ENCODE measurements at places on chromosomes 16 and 17. TPM values are rescaled to one million over a fixed set of nuclear protein-coding genes. Genes with fewer than 3 reads are reported as not detected.

- no peak for DNase-seq
Observed at GRCh38 chr16:736936-737481, 3.8 kb downstream of the CIAO3 start.

DNA sequence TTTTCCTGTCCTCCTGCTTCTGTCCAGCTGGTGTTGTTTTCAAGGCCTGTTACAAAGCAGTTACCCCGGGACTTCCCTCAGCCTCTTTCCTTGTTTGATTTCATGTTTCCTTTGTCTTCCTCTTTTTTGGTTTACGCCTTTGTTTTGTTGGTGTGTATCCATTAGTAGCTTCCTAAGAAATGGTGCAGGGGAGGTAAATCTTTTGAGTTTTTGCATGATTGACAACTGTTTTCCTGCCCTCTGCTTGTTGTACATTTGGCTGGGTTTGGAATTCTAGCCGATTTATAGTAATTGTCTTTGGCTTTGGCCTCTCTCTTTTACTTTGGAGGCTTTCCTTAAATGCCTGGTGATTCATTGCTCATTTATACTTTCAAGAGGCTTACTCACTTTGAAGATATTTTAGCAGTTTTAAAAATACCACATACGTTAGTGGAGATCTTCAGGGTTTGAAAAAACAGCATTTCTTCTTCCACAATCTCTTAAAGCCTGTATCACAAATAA, 32.8 kb downstream of the DNAH2 start:
- DNase-seq, result no peak

Gene C1QL1
- total RNA-seq, result 0.81 TPM

Gene HBM
- not detected for total RNA-seq

Gene CRHR1
- not detected for total RNA-seq

GRCh38 chr17:58224315-58224714, 5.3 kb upstream of the MKS1 start:
- DNase-seq, result no peak

Gene TBC1D3B
- total RNA-seq, result 3.1 TPM

DNA sequence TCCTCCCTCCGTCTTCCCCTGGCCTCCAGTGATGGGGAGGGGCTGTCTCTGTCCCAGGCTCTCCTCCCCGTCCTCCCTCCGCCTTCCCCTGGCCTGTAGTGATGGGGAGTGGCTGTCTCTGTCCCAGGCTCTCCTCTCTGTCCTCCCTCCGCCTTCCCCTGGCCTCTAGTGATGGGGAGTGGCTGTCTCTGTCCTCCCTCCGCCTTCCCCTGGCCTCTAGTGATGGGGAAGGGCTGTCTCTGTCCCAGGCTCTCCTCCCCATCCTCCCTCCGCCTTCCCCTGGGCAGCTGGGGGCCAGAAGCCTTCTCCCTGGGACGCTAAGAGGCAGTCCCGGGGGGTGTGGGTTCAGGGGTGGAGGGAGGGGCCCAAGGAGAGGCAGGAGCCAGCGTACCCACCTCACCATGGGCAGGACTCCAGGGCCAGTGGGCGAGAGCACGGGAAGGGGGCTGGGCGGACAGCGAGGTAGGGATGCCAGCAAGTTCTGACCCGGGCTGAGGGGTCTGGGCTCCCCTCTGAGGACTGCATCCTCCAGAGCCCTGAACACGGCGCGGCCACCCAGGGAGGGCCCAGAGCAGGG, 14.8 kb downstream of the UTS2R start:
- no peak for DNase-seq

Gene HERPUD1
- total RNA-seq, result 126 TPM

GRCh38 chr16:67542464-67542863, 13.8 kb downstream of the RIPOR1 start:
- DNase-seq, result peak; percentile 73

DNA sequence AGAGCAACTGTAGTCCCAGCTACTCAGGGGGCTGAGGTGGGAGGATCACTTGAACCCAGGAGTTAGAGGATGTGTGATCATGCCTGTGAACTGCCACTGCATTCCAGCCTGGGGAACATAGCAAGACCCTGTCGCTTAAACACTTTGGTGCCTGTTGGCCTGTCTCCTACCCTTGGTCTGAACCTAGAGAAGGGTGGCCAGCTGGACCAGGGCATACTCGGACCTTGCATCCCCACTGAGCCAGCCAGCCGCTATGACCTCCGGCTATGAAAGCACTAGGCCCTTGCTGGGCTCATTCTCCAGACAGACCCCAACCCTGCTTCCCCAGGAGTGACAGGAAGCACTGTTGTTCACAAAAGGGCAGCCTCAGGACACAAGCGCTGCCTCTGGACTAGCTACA, 4.6 kb downstream of the IFT20 start:
- no peak for DNase-seq

DNA sequence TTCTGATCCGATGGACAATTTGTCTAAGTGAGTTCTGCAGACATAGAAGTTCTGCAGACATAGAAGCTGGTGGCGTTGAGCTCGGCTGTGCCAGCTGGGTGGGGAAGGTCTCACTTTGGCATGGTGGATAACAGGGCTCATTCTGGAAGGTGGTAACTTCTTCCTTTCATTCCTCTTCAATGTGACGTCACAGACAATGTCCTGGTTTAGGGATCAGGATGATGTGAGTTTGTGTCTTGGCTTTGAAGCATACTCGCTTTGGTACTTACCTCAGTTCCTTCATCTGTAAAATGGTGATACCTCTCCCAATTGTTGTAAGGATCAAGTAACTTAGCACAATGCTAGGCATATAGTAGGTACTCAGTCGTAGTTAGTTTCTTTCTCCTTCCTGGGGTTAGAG, 408.8 kb upstream of the ASIC2 start:
- DNase-seq, result no peak

GRCh38 chr17:9905902-9906301, 831 bp upstream of the RCVRN start:
- peak; percentile 76 for DNase-seq

- no peak for DNase-seq
Observed at GRCh38 chr16:3444032-3444388, 530 bp downstream of the NAA60 start.

DNA sequence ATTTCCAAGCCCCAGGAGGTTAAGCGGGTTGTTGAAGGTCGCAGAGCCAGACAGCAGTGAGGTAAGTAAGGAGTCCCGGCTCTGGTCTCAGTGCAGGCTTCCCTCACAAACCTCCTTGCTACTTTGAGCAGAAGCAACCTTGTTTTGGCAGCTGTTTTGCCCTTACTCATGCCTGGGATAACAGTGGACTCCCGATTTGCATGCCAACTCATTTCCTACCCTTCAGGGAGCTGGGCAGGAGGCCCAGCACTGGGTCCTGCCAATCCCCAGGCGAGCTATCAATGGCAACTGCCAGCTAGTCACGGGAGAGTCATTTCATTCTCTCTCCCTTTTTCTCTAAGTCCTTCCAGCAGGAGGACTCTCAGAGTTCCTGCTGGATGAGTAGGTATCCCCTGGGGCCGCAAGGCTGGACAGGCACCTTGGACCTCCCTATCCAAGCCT, 72.0 kb upstream of the KSR1 start:
- DNase-seq, result peak; percentile 87

DNA sequence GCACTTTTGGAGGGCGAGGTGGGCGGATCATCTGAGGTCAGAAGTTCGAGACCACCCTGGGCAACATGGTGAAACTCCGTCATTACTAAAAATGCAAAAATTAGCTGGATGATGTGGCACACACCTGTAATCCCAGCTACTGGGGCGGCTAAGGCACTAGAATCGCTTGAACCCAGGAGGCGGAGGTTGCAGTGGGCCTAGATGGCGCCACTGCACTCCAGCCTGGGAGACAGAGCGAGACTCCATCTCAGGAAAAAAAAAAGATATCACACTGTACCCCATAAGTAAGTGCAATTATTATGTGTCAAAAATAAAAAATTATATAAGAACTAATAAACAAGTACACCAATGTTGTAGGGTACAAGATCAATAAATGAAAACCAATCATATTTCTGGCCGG, 200.0 kb downstream of the CDRT15L2 start:
- DNase-seq, result no peak

Gene PERCC1
- total RNA-seq, result not detected

Gene SNAI3
- total RNA-seq, result 2.1 TPM

- DNase-seq, result peak; percentile 36
Observed at GRCh38 chr16:58021661-58022551, 3.6 kb upstream of the MMP15 start.

- DNase-seq, result no peak
Observed at GRCh38 chr16:82824408-82824807, 197.6 kb downstream of the CDH13 start.

DNA sequence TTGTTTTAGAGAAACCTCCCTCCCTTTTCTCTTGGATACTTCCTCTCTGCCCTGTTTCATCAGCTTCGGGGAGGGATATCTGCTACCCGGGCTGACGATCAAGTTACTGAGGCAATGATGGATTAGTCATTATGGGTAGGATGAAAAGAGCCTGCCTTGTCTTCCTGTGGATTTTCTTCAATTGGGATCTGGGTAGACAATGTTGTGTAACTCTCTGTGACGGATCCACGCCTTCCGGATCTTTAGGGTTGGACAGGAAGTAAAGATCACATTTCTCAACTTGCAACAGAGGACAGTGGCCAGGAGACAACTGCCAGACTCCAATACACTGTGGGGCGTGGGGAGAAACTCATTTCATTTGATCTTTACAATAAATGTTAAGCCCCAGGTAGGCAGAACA, 11.3 kb upstream of the CHST6 start:
- DNase-seq, result no peak

- DNase-seq, result no peak
Observed at GRCh38 chr17:28733346-28733745, 4.8 kb downstream of the NEK8 start.

Gene TVP23A
- 2.0 TPM for total RNA-seq

- DNase-seq, result no peak
Observed at GRCh38 chr16:13795131-13795530, 124.8 kb upstream of the ERCC4 start.

DNA sequence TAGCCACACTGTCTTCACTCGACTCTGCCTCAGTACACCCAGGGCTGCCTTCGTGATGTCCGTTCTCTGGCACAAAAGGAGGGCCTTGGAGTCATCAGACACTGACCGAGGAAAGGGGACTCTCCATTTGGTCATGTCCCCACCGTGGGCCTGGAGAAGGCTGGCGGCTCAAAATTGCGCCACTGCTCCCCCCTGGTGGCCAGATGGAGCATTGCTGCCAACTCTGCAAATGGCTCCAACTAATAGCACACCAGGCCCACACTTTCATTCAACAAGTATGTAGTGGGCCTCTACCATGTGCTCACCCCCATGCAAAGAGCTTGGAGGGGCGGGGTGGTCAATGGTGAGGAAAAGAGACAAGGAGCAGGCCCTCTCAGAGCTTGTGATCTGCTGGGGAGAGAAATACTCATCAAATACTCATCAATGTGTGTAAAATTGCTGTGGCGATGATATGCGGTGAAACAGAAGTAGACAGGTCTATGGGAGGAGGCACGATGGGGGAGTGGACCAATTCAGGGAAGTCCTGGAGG, 5.2 kb upstream of the GRIN2C start:
- DNase-seq, result peak; percentile 89

- DNase-seq, result no peak
Observed at GRCh38 chr17:9643611-9644010, 1.7 kb upstream of the USP43 start.

- DNase-seq, result peak; percentile 79
Observed at GRCh38 chr17:75457047-75457654, 716 bp downstream of the TMEM94 start.

Gene TERB1
- not detected for total RNA-seq

Gene CACNB1
- total RNA-seq, result 5.8 TPM

- DNase-seq, result no peak
Observed at GRCh38 chr17:66885417-66885816, 50.5 kb downstream of the CACNG5 start.

Gene CCDC144A
- total RNA-seq, result 5.5 TPM

GRCh38 chr16:80105160-80105559, 435.6 kb upstream of the DYNLRB2 start:
- DNase-seq, result no peak

GRCh38 chr17:77096570-77097214, 44.1 kb upstream of the SEC14L1 start:
- DNase-seq, result peak; percentile 72

DNA sequence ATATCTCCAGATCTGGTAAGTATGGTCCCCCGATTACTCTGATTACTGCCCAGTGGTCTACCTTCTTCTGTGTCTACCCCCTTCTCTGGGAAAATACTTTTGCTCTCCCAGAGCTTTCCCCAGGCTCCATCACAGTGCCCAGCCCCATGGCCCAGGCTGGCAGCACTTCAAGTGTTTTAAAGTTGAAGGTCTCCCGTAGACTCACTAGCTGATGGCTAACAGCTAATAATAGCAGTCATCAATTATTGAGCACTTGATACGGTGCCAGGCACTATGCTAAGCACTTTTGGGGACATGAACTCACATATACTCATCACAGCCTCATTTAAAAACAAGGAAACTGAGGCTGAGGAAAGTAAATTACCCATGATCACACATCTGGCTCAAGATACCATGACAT, 33.4 kb downstream of the DCUN1D3 start:
- no peak for DNase-seq

GRCh38 chr17:34728771-34729310, 149.5 kb downstream of the TMEM132E start:
- no peak for DNase-seq

DNA sequence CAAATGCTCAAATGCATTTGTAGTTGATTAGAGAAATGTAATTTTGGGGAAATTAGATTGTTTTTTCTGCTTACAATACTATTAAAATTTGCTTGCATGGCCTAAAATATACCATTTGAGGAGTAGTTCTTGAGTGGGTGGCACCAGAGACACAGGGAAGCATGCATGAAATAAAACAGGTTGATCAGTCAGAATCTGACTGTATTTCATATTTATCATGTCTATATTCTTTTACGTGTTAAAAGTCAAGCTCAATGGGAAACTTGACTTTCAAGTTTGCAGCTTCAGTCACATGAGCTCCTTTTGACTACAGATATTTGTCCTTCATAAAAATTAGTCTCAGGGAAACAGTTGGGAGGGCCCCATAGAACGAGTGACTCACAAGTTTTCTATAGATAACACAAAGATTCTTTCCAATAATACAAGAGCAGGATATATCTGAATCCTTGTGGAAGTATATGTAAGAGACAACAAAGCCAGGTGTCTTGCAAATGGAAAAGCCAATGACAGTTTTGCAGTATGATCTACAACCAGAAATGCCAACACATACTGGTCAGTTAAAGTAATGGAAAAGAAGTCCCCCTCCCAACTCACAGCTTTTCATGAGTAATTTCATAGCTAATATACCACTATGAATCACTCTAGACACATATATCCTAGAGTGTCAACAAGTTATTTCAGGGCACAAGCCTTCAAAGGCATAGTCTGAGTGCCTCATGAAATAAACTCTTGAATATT, 42.2 kb upstream of the CORO6 start:
- no peak for DNase-seq

Gene VAT1L
- total RNA-seq, result 11.0 TPM

GRCh38 chr17:78986048-78986648, 6.4 kb upstream of the LGALS3BP start:
- DNase-seq, result peak; percentile 81

Gene ACSF2
- 61.1 TPM for total RNA-seq

- no peak for DNase-seq
Observed at GRCh38 chr16:47511882-47512281, 50.8 kb downstream of the PHKB start.
